Endodermal cell (in vitro differentiated cells): ENCODE measurements at places on chromosomes 13 and 19. TPM values are rescaled to one million over a fixed set of nuclear protein-coding genes. Genes with fewer than 3 reads are reported as not detected.

The RANBP3 gene
- 41.8 to 77.4 TPM (median 74.3 TPM) in 3 replicates for total RNA-seq

The FCAR gene
- total RNA-seq, result not detected in 2 replicates

The IFNL1 gene
- total RNA-seq, result not detected in 3 replicates

DNA sequence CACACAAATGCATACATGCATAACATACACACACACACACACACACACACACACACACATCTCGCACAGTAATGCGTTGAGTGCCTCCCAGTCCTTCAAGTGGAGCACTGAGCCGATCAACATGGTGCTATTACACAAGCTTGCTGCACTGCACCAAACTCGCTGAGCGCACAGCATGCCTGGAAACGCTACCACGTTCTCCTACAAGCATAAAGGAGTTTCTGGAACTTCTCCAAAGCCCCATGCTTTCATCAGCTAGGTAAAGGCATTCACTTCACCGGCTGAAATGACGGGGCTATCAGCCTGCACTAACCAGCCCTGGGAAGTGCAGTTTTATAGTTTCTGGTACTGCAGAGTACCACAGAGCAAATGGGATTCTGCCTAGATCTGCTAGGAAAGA is 92.7 kb downstream of the FGF14 start:
- no peaks in the 10 kb centered on the region for H3K27me3 ChIP-seq
- H3K4me3 ChIP-seq, result no peak overlapping the region
- H3K27ac ChIP-seq, result no peak overlapping the region
- H3K4me1 ChIP-seq, result no peaks in the 10 kb centered on the region

GRCh38 chr19:13981021-13981420 is 25.1 kb downstream of the RFX1 start:
- no peak overlapping the region for H3K27ac ChIP-seq
- H3K4me3 ChIP-seq, result no peak overlapping the region
- no peaks in the 10 kb centered on the region for H3K27me3 ChIP-seq
- H3K36me3 ChIP-seq, result peaks cover 10% of the 10 kb centered on the region
- H3K4me1 ChIP-seq, result no peaks in the 10 kb centered on the region
- DNase-seq, result no peak

DNA sequence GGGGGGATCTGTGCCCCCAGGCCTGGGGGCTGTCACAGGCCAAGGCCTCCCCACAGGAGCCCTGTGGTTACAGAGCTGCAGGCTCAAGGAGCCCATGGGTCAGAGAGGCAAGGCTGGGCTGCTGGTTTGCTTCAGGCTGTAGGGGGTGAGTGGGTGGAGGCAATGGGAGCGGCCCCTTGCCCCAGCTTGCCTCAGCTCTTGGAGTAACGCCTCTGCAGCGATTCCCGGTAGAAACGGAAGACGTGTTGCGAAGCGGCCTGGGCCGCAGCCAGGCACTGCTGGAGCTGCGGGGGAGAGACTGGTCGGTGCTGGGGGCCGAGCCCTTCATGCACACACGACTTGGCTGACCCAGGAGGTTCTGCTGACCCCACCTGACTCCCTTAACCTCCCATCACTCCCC is 10.1 kb downstream of the TMEM91 start:
- no peak overlapping the region for H3K4me3 ChIP-seq
- H3K4me1 ChIP-seq, result no peaks in the 10 kb centered on the region
- no peak for DNase-seq
- H3K36me3 ChIP-seq, result peaks cover 9% of the 10 kb centered on the region
